Dermis microvascular lymphatic vessel endothelial cell (primary cell): ENCODE measurements at places on chromosomes 16 and 17.

DNA sequence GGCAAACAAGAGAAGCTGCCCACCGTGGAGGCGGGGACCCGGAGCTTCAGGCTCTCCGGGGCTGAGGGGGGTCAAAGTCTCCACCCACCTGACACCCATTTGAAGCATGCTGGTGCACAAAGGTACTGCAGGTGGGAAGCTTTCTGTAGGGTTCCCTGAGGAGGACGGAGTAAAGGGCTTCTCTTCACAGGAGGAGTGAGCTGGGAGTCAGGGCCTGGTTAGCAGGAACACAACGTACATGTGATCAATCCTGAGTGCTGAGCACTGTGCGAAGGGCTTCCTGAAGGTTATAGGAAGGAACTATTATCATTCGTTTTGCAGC is 252.9 kb upstream of the RPL38 start:
- no peak for DNase-seq

DNA sequence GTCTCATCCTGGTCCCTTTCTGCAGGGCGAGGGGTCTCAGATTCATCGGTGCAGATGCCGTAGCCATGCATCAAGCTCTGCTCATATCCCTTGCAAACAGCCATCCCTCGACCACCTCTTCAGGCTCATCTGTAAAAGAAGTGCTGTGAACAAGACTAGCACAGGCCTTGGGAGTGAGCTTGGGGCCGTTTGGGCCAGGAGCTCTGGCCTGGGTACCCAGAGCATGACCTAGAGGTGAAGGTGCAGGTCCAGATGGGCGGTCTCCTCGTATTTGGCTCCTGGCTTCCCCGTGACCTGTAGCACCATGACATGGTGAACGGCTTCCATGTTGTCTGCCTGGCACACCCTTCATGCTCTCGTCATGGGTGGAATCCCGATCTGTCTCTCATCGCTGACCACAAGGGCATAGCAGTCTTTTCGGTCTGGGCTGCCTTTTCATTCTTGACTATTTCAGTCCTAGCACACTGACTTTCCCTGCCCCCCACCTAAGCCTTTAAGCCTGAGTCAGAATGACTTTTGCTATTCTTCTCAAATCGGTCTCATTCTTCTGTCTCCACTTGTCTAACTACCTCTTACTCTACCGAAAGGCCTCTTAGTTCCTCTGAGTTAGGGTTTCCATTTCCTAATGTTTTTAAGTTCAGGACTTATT is 216.0 kb downstream of the FOXL1 start:
- DNase-seq: no peak

DNA sequence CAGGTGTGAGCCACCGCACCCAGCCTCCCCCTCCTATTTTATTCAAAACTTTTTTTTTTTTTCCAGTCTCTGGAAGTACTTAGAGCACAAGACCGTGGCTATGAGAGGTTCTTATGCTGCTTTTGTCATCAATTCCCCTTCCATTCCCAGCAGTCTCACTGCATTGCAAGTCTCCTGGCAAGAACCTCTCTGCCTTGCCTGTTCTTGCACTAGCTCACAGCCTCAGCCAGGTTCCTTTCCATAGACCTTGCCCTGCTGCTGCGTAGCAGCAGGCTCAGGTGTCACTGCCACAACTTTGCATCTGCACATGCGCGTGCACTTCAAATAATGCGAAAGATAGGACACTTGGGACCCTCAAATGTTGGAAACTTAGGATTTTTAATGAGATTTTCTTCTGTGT is 15.6 kb downstream of the ATP6V0A1 start:
- no peak for DNase-seq

DNA sequence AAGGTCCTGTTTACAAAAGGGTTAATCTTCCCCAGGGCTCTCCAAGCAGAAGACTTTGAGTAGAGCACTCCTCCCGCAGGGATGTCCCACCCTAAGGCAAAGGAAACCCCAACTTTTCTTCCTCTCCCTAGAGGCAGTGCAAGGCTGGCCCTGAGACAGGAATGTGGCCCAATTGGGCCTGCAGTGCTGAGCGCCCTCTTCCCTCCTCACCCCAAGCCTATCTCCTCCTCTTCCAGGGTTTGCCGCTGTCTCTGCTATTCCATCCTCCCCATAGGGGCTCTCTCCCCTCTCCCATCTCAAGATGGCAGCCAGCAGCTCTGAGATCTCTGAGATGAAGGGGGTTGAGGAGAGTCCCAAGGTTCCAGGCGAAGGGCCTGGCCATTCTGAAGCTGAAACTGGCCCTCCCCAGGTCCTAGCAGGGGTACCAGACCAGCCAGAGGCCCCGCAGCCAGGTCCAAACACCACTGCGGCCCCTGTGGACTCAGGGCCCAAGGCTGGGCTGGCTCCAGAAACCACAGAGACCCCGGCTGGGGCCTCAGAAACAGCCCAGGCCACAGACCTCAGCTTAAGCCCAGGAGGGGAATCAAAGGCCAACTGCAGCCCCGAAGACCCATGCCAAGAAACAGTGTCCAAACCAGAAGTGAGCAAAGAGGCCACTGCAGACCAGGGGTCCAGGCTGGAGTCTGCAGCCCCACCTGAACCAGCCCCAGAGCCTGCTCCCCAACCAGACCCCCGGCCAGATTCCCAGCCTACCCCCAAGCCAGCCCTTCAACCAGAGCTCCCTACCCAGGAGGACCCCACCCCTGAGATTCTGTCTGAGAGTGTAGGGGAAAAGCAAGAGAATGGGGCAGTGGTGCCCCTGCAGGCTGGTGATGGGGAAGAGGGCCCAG is 1.0 kb downstream of the PRRT2 start:
- no peak for DNase-seq

GRCh38 chr17:21017861-21018260 is 24.9 kb downstream of the USP22 start:
- DNase-seq: no peak

- peak; percentile 17 for DNase-seq
Observed at GRCh38 chr17:81160747-81161453, 4.4 kb upstream of the PVALEF start.

DNA sequence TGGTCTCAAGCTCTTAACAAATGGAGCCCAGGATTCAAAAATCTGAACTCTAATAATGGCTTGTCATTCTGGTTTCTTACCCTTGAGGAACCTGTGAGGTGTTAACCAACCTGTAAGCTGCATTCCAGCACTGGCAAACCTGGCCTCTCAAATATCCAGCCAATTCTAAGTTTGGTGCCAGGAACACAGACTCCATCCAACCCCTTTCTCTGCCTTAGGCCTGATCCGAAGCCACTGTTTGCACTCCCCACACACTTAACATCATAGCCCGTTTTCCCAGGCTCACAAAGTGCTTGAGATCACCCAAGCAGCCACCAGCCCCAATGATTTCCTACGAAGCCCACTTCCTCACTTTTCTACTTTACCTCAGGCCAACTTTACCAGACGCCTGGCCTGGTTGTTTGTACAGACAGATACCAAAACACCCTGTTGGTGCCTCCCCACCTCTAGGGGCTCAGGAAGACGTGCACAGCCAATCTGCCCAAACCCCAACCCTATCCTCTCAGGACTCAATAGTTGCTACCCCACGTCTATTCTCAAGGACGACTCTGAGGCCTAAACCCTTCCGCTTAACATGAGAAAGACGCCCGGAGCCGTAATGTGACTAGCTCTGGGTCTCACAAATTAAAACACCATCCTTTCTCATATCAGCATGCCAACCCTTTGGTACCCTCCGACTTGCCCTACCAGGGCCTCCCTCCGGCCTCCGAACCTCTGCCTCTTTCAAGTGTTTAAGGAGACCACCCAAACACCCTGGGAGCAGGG is 3.2 kb upstream of the PER1 start:
- DNase-seq: no peak
